Osteoblast (primary cell): ENCODE measurements at places on chromosomes 2 and 18. TPM values are rescaled to one million over a fixed set of nuclear protein-coding genes. Genes with fewer than 3 reads are reported as not detected.

Gene FEV
- total RNA-seq = not detected in 2 replicates

Gene NABP1
- total RNA-seq = 72.0 and 80.2 TPM in 2 replicates

Gene AGXT
- total RNA-seq = not detected in 2 replicates

Gene CIB4
- total RNA-seq = not detected in 2 replicates

Gene MYCN
- total RNA-seq = not detected in 2 replicates

Gene SPTBN1
- total RNA-seq = 249 and 250 TPM in 2 replicates

Gene APLF
- total RNA-seq = 10.0 and 10.5 TPM in 2 replicates

Gene POTEC
- 0.29 and 0.36 TPM in 2 replicates for total RNA-seq

Gene ACOXL
- total RNA-seq = not detected in 2 replicates

Gene LYPD6
- under 0.01 and 0.59 TPM in 2 replicates for total RNA-seq
